ENCODE measurements at places on chromosomes 3 and 15. TPM values are rescaled to one million over a fixed set of nuclear protein-coding genes. Genes with fewer than 3 reads are reported as not detected.

- peak overlapping the region; percentile 92 for H3K27ac ChIP-seq
- peaks cover 4% of the 10 kb centered on the region for H3K4me1 ChIP-seq
- H3K36me3 ChIP-seq = no peaks in the 10 kb centered on the region
- no peak for DNase-seq
- H3K27me3 ChIP-seq = no peaks in the 10 kb centered on the region
Observed at GRCh38 chr3:69094467-69095205, 9.9 kb downstream of the ARL6IP5 start.

DNA sequence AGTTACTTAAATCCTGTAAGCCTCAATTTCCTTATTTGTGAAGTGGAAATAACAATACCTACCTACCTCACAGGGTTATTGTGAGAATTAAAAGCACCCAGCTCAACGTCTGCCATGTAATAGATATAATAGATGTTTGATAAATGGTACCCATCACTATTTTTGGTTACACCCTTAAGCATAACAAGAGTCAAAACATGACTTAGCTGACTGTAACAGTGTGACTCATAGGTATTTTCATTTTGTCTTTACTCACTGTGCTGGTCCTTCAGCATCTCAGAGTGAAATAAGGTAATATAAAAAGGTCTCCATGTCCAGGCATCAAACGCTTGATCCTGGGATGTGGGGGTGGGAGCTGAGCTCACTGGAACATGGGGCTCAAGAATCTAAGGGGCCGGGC, 3.1 kb downstream of the CPLX3 start:
- DNase-seq = no peak
- H3K27ac ChIP-seq = no peak overlapping the region
- no peaks in the 10 kb centered on the region for H3K36me3 ChIP-seq
- H3K4me1 ChIP-seq = no peaks in the 10 kb centered on the region

- peak overlapping the region; percentile 55 for H3K27ac ChIP-seq
- no peaks in the 10 kb centered on the region for H3K4me1 ChIP-seq
- no peaks in the 10 kb centered on the region for H3K36me3 ChIP-seq
- H3K27me3 ChIP-seq = no peaks in the 10 kb centered on the region
Observed at GRCh38 chr15:64755427-64755940, 19.9 kb downstream of the RBPMS2 start.

GRCh38 chr15:66036859-66037258, 167.6 kb downstream of the RAB11A start:
- no peaks in the 10 kb centered on the region for H3K4me1 ChIP-seq
- DNase-seq = no peak
- H3K36me3 ChIP-seq = no peaks in the 10 kb centered on the region
- no peak overlapping the region for H3K27ac ChIP-seq
- H3K4me3 ChIP-seq = no peak overlapping the region

- H3K4me3 ChIP-seq = peak overlapping the region; percentile 59
- no peak for DNase-seq
- no peaks in the 10 kb centered on the region for H3K27me3 ChIP-seq
- H3K4me1 ChIP-seq = peaks cover 8% of the 10 kb centered on the region
- H3K27ac ChIP-seq = peak overlapping the region; percentile 62
Observed at GRCh38 chr15:25862071-25862471, 1.1 kb downstream of the ATP10A start.

DNA sequence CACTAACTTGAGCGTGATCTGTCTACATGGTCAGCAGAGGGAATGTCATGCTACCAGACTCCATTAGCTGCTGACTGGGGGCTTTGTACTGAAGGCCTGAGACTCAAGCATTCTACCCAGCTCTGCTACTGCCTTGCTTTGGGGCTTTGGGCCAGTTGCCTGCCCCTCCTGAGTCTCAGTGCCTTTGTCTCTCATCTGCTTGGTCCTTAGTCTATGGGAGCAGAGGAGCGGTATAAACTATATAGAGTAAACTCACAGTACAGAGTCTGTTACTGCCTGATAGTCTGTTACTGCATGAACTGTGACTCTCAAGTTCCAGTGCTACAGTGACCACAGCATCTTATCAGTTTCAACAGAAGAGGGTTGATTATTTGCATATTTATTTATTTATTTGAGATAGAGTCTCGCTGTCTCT, 38.5 kb upstream of the C15orf39 start:
- no peaks in the 10 kb centered on the region for H3K36me3 ChIP-seq
- no peak overlapping the region for H3K4me3 ChIP-seq
- no peaks in the 10 kb centered on the region for H3K27me3 ChIP-seq
- no peak overlapping the region for H3K27ac ChIP-seq
- H3K4me1 ChIP-seq = no peaks in the 10 kb centered on the region

DNA sequence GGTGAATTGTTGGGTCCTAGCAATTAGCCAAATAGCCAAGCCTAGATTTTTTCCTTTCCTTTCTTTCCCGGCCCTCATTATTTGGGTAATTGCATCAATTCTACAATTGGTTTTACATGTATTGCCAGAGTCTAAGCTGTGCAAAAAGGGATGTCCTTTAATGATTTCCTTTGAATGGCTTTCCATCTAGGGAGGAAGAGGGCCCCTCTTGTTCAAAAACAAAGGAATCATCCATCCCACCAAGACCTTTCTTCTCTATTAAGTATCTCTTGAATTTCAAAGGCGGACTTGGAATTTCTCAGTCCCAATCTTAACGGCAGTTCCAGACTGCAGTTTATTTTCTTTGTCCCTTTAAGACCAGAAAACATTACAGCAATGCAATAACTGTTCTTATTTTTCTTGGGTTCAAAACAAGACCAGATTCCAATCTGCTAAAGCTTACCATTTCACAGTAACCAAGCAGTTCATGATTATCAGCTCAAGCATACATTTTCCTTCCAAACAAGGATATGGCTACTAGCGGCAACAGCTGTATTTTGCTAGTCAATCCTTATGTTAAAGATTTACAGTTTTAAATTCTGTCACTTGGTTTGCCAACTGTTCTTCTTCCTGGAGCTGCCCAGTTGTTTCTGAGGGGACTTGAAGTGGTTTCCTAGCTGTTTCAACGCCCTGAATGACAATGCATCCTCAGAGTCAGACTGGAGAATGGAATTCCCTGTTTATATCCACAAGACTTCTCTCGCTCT, 91.4 kb upstream of the LRIG1 start:
- no peak overlapping the region for H3K27ac ChIP-seq
- no peaks in the 10 kb centered on the region for H3K4me1 ChIP-seq
- DNase-seq = no peak
- H3K4me3 ChIP-seq = no peak overlapping the region
- H3K27me3 ChIP-seq = no peaks in the 10 kb centered on the region

GRCh38 chr3:106296062-106296461, 427.2 kb upstream of the CBLB start:
- H3K36me3 ChIP-seq = no peaks in the 10 kb centered on the region
- no peaks in the 10 kb centered on the region for H3K4me1 ChIP-seq
- H3K27me3 ChIP-seq = no peaks in the 10 kb centered on the region
- H3K4me3 ChIP-seq = no peak overlapping the region

GRCh38 chr3:101204246-101204645, 116.1 kb downstream of the IMPG2 start:
- H3K27ac ChIP-seq = peak overlapping the region; percentile 57
- H3K36me3 ChIP-seq = no peaks in the 10 kb centered on the region
- no peaks in the 10 kb centered on the region for H3K27me3 ChIP-seq
- H3K4me3 ChIP-seq = no peak overlapping the region

DNA sequence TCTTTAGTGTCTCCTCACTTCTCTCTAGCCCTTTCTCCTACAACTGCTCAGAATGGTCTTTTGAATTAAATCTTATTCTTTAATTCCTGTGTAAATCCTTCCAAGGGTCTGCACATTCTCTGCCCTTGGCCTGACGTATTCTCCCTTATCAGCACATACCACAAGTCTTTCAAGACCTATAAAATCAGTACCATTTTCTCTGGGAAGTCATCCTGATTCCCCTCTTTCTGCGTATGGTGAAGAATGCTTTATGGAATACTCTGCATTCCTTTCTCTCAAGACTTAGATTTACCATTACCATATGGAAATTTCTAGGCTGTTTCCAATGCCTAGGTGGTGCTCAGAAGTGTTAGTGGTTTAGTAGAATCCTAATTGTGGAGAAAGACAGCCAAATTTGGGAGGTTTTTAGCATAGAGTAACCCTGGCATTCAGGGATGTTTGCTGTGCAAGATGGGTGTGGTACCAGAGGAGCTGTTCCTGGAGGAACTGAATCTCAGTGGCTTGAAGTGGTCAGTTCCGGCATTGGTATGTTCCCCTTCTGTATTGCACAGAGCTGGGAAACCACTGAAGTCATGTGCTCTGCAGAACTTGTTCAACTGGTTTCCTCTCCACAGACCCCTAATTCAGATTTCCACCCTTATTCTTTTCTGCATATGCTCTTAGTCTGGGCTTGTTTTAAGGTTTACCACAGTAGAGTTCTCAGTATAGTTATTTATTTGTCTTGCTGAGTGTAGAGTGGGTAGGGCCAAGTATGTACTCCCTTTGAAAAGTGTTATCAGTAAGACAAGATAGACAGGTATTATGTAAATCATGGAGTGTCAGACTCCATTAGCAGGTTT, 24.5 kb downstream of the IQGAP1 start:
- H3K4me1 ChIP-seq = no peaks in the 10 kb centered on the region
- H3K27ac ChIP-seq = peak overlapping the region; percentile 84
- no peaks in the 10 kb centered on the region for H3K27me3 ChIP-seq
- no peaks in the 10 kb centered on the region for H3K36me3 ChIP-seq
- no peak for DNase-seq

DNA sequence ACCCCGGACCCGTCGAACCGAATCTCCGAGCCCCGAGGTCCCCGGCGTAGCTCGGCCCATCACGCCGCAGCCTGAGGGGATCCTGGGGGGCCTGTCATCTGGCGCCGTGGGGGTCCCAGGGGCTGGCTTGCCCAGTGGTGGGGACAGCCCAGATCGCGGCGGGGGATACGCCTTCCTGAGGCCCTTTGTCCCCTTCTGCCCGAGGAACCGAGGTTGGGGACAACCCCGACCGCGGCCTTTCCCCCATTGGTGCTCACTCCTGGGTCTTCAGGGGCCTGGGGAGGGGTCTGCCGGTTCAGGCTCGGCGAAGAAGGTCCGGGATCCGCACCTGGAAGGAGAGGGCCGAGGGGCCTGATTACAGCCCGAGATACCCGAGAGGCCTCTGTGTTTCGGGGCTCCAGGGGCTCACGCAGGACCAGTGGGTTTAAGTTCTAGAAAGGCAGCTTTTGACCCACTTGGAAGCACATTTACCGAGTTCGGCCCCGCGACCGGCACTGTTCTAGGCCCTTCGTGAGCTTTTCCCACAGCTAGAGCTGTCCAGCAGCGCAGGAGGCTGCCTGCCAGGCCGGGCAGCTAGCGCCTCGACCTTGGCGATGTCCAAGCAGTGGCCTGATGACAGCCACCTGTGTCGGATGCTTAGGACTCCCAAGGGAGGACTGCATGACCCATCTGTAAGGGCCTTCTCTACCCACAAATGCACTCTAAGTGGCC, 504 bp downstream of the ABHD2 start:
- peak overlapping the region; percentile 97 for H3K4me3 ChIP-seq
- H3K4me1 ChIP-seq = no peaks in the 10 kb centered on the region
- no peaks in the 10 kb centered on the region for H3K36me3 ChIP-seq
- no peak for DNase-seq
- H3K27ac ChIP-seq = peak overlapping the region; percentile 89

DNA sequence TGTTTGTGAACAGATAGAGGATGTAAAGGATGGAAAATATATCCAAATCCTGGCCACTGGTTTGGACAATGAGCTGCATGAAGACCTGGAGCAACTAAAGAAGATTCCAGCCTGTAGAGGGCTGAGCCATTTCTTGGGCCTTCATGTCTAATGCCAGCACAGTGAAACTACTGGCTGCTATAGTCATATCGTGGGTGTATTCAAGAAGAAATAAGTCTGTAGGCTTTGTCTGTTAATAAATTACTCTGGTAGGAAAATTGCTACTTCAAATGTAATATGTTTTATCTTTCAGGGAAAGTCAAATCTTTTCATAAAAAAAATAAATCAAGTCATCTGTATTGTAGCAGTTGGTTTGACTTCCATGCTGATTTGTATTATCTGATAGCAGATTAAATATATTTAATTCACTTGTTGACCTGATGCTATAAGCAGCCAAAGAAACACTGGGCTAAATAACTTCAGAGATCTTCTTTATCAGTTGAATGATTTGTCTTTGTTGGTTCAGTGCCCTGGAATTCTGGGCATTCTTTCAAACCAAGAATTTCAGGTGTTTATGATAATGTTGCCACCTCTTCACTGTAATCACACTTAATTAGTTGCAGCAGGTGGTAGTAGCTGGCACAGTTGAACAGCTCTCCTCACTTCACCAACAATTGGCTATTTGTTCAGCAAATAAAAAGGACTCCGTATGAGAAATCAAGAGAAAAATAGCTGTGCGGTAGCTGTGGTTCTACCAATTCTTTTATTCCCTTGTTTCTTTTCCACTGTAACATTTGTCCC, 1109.5 kb downstream of the NSUN3 start:
- no peaks in the 10 kb centered on the region for H3K36me3 ChIP-seq
- no peak overlapping the region for H3K4me3 ChIP-seq
- DNase-seq = no peak
- no peaks in the 10 kb centered on the region for H3K27me3 ChIP-seq
- no peaks in the 10 kb centered on the region for H3K4me1 ChIP-seq

- H3K4me3 ChIP-seq = peak overlapping the region; percentile 73
- DNase-seq = no peak
- H3K36me3 ChIP-seq = no peaks in the 10 kb centered on the region
- H3K4me1 ChIP-seq = no peaks in the 10 kb centered on the region
- no peaks in the 10 kb centered on the region for H3K27me3 ChIP-seq
Observed at GRCh38 chr3:128498127-128498626, 5.2 kb upstream of the GATA2 start.

The SAMD7 gene
- not detected for total RNA-seq

The DNASE1L3 gene
- total RNA-seq = 9.2 TPM

The IQGAP1 gene
- total RNA-seq = 387 TPM

The HYPK gene
- total RNA-seq = 9.5 TPM

The SMCO1 gene
- total RNA-seq = not detected
